Astrocyte (in vitro differentiated cells and primary cell): ENCODE measurements at places on chromosomes 2 and 18. TPM values are rescaled to one million over a fixed set of nuclear protein-coding genes. Genes with fewer than 3 reads are reported as not detected.

The ARHGAP25 gene
- 0.30 TPM in 1 of 2 replicates, not detected in the other for total RNA-seq

- DNase-seq = no peak
Observed at GRCh38 chr18:77001041-77001440, 131.5 kb downstream of the MBP start.

DNA sequence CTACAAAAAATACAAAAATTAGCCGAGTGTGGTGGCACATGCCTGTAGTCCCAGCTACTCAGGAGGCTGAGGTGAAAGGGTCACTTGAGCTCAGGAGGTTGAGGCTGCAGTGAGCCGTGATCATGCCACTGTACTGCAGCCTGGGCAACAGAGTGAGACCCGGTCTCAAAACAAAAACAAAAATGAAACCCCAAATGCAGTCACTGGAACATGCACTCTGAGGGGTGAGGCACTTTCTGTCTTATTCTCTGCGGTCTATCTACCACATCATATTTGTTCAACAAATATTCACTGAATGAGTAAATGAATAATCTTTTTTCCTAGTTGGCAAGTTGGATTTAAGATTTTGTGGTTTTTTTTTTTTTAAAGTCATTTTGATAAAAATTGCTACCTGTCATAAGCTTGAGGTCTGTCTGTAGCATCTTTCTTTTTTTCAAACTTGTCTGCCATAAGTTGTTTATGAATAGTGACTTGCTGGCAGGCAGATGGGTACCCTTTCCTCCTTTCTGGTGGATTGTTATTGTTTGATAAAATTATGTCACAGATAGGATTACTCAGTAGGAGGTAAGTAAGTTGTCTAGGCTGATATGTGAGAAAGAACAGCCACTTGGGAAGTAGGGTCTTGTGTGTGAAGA lies 11.8 kb downstream of the CHRNA1 start:
- DNase-seq = no peak

The LCT gene
- not detected in 2 replicates for total RNA-seq

DNA sequence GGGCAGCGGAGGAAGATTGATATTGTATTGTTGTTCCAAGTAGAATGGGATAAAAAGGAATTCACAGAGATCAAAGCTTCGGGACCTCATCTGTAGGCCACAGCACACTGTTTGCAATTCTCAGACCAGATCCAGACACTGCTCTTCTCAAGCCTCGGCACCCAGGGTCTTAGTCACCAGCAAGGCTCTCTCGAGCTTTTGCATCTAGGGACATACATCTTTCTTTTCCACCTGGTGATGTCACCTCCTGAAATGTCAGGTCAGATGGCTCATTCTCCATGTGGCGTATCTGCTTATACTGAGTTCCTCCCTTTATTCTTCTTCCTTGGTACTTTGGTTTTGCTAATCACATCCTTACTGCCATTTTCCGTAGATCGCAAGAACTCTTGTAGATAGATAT lies 42.9 kb upstream of the SNTG2 start:
- no peak for DNase-seq

GRCh38 chr2:5969303-5969702 lies 277.1 kb downstream of the SOX11 start:
- no peak for DNase-seq

GRCh38 chr18:35245719-35246317 lies 5.0 kb downstream of the ZNF397 start:
- DNase-seq = no peak

The RGPD4 gene
- total RNA-seq = not detected in 2 replicates

DNA sequence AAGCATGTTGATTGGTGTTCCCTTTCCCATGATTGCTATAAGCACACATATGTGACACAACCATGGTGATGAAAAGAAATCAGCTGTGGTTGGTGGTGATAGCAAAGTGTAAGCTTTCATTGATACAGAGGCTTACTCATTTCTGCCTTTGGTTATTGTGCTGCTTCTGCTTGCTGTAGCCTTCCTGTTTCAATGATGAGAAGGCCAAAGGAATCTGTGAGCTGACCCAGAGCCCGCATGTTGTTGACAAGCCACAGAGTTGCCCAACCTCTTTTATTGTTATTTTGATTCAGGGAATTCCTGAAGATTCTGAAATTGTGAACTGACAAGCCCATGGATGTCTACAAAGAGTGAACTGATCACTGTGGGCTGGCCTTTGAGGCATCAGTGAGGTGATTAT lies 164.4 kb downstream of the TMEFF2 start:
- no peak for DNase-seq

GRCh38 chr2:224242561-224242960 lies 159.3 kb downstream of the FAM124B start:
- DNase-seq = no peak

DNA sequence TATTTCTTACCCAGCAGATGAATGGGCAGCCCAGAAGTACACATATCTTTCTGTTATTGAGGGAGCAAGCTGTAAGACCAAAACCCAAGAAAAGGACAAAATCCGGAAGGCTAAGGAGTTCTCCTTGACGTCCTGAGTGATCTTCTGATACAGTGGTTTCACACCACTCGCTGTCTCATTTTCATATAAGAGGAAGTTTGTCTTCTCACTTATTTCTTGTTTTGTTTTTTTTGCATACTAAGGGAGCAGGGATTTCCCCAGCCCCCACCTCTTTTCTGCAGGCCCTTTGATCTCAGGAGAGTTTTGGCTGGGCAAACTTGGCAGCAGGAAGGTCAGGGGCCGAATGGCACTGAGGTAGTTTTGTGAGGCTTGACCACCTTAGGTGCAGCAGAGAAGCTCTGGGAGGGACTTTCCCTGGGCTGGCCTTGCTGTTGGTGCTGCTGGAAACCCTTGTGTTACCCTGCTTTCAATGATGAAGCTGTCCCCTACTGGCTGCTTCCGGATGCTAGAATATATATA lies 13.3 kb downstream of the CHRNA1 start:
- no peak for DNase-seq

The LOXHD1 gene
- total RNA-seq = not detected in 2 replicates

GRCh38 chr2:66683064-66683463 lies 248.1 kb downstream of the MEIS1 start:
- DNase-seq = no peak

The PXDN gene
- 417 and 467 TPM in 2 replicates for total RNA-seq

DNA sequence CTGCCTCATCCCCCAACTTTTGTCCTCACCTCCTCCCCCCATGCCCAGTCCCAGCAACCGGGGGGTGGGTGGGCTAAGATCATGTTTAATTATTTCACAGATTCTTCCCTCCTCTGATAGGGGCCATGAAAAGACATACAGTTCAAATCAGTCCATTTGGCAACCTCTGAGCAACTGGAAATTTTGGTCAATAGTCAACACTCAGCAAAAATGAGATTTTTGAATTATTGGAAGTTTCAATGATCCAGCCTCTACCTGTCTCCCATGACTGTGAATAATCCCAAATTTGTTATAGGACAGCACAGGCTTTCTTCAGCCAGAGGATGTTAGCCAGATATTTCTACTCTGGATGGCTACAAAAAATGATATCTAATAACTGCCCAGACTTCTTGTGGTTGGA lies 549.9 kb downstream of the TNS1 start:
- no peak for DNase-seq

DNA sequence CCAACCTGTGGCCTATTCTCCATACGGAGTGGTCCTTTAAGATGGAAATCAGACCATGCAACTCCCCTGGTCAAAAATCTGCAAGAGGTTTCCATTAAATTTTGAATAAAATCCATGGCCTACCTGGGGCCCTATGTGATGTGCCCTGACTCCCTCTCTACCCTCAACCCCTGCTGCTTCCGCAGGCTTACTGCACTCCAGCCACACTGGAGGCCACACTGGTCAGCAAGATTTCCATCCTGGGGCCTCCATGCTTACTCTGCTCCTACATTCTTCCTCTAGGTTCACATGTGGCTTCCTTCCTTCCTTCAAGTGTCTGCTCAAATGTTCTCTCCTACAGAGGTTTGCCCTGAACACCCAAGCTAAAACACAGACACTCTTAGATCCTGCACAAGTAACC lies 40.6 kb downstream of the FARSB start:
- no peak for DNase-seq

The L3MBTL4 gene
- total RNA-seq = 0.52 and 0.58 TPM in 2 replicates
